ENCODE measurements at places on chromosomes 6 and 20. TPM values are rescaled to one million over a fixed set of nuclear protein-coding genes. Genes with fewer than 3 reads are reported as not detected.

The RHAG gene
- not detected for total RNA-seq

The IYD gene
- not detected for total RNA-seq

The CCN2 gene
- 177 TPM for total RNA-seq

The HLA-DRB1 gene
- total RNA-seq = 0.38 TPM

The PRR18 gene
- total RNA-seq = 0.08 TPM

GRCh38 chr20:51008718-51009117 lies 14.2 kb downstream of the KCNG1 start:
- no peak for DNase-seq
